ENCODE measurements at places on chromosomes 4 and X. TPM values are rescaled to one million over a fixed set of nuclear protein-coding genes. Genes with fewer than 3 reads are reported as not detected.

ACE2 gene
- total RNA-seq: 0.49 TPM

NPY1R gene
- 129 TPM for total RNA-seq

MAGEB17 gene
- total RNA-seq: 0.25 TPM

POU4F2 gene
- not detected for total RNA-seq

FAM53A gene
- 2.0 TPM for total RNA-seq

NLGN4X gene
- 44.0 TPM for total RNA-seq

ARMCX1 gene
- 67.9 TPM for total RNA-seq

ANXA3 gene
- 3.4 TPM for total RNA-seq

USP17L20 gene
- not detected for total RNA-seq

CCSER1 gene
- total RNA-seq: 122 TPM

SLC34A2 gene
- 0.25 TPM for total RNA-seq

TRAM1L1 gene
- total RNA-seq: 22.1 TPM

YY2 gene
- 0.98 TPM for total RNA-seq

AFF2 gene
- total RNA-seq: 144 TPM

SLC4A4 gene
- 17.7 TPM for total RNA-seq

H2BW2 gene
- total RNA-seq: not detected

BGN gene
- 4.4 TPM for total RNA-seq

NAP1L2 gene
- 29.7 TPM for total RNA-seq

HSD17B13 gene
- total RNA-seq: under 0.01 TPM

Measured in temporal lobe (tissue), 4 donors.